IPS DF 6.9 (cell line): ENCODE measurements at places on chromosomes 3 and 15.
A peak's percentile ranks its signal among the peaks of the same experiment; 100 is the strongest.

GRCh38 chr3:172595664-172596393, 72.6 kb upstream of the TNFSF10 start:
- H3K4me1 ChIP-seq, result no peaks in the 10 kb centered on the region
- no peaks in the 10 kb centered on the region for H3K36me3 ChIP-seq
- H3K27ac ChIP-seq, result no peak overlapping the region
- no peak overlapping the region for H3K4me3 ChIP-seq
- H3K27me3 ChIP-seq, result no peaks in the 10 kb centered on the region

GRCh38 chr3:191119415-191120295, 79.4 kb upstream of the OSTN start:
- H3K27me3 ChIP-seq, result no peaks in the 10 kb centered on the region
- H3K4me3 ChIP-seq, result no peak overlapping the region
- no peak for DNase-seq
- no peaks in the 10 kb centered on the region for H3K36me3 ChIP-seq

DNA sequence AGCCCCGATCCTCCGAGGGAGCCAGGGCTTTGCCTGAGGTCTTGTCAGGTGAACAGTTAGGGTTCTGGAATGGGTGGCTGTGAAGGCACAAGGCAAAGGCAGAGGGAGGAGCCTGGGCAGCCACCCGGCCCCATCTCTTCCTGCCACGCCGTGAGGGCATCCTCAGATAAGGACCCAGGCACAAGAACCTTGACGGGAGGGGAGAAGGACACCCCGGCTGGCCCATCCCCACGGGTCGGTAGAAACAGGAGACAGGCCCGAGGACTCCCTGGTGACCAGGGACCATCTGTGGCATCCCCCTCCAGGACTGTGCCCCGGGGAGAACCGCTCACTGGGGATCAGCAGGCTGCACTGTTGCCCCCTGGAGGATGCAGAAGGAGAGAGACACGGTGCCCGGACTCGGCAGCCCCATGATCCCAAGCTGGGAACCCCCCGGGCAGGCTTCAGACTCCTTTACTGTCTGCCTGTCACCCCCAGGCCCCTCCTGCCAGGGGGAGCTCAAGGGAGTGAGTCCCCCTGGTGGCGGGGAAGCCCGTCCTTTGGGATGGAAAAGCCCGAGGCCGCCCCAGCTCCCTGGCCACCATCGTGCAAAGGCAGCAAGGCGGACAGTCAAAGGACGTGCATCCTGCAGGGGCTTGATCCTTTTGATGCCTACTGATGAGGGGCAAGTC, 12.3 kb upstream of the PCSK6 start:
- H3K27ac ChIP-seq, result no peak overlapping the region
- DNase-seq, result peak; percentile 18
- no peak overlapping the region for H3K4me3 ChIP-seq
- H3K36me3 ChIP-seq, result no peaks in the 10 kb centered on the region

DNA sequence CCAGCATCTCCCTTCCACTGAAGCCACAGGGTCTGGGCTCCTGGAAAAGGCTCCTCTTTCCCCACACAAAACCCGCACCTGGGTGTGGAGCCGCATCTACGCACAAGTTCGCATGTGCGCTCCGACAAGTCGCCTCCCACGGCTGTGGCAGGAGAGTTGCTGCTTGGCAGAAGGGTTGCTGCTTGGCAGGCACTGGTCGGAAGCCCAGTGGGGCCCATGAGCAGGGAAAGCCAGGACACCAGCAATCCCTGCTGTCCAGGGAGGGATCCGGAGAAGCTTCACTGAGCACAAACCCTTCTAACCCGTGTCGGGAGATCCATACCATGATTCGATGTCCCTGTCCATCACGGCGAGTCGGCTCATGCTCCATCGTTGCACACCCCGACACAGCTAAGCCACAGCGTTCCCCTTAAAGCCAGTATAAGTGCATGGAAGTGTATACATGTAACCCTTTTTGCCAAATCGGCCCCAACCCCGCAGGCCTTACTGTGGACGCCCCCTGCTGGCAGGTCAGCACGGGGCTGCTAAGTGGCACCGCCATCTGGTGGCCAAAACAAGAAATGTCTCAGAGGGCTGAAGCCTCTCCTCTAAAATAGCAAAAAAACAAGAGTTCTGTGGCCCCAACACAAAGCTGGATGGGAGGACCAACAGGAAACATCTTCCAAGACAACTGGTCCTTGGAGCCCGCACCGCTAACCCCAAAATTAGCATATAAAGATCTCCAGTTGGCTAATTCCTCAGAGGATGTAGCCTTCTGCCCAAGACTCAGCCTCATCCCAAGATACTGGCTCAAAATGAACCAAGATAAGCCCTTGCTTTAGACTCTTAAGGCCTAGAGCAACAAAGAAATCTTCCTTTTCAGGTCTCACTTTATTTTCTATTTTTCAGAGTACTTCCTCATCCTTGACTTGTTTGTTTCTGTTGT, 8.3 kb downstream of the ANKRD63 start:
- DNase-seq, result no peak
- no peaks in the 10 kb centered on the region for H3K36me3 ChIP-seq
- H3K4me3 ChIP-seq, result no peak overlapping the region
- no peaks in the 10 kb centered on the region for H3K27me3 ChIP-seq

GRCh38 chr15:47717036-47717612, at the start of gene SEMA6D:
Gene SEMA6D (plus strand): TSS chr15:47717505. CDS start chr15:47759799, 42,294 bp downstream.
- DNase-seq, result peak; percentile 48
- H3K4me3 ChIP-seq, result peak within 1 kb of the TSS; percentile 37; the same call in 1 of the 2 replicates
- no peaks in the 10 kb centered on the region for H3K36me3 ChIP-seq
- H3K27me3 ChIP-seq, result peaks cover 9% of the 10 kb centered on the region; the same call in 1 of the 2 replicates

DNA sequence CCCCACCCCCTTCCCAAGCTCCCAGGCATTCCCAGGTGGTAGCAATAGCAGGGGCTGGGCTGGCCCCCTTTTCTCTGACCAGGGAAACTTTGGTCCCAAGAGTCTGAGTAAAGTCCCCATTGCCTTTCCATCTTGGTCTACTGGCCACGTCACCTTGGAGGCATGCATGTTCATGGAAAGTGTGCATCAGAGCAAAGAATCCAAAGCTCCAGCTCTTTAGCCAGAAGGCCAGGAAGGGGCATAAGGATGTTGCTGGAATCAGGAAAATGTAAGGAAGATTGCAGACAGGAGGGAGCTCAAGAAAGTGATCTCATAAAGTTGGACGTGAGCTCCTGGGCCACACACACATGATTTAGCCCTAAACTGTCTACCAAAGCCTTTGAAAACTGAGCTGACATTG, 63.6 kb downstream of the KBTBD12 start:
- H3K4me1 ChIP-seq, result no peaks in the 10 kb centered on the region
- no peak overlapping the region for H3K4me3 ChIP-seq
- H3K27me3 ChIP-seq, result peaks cover 2% of the 10 kb centered on the region; the same call in 1 of the 2 replicates
- H3K36me3 ChIP-seq, result no peaks in the 10 kb centered on the region
